Activated naive CD4-positive, alpha-beta T cell treated with anti-CD3 and anti-CD28 coated beads for 36 hours (primary cell): ENCODE measurements at places on chromosomes 4 and X. TPM values are rescaled to one million over a fixed set of nuclear protein-coding genes. Genes with fewer than 3 reads are reported as not detected.

DNA sequence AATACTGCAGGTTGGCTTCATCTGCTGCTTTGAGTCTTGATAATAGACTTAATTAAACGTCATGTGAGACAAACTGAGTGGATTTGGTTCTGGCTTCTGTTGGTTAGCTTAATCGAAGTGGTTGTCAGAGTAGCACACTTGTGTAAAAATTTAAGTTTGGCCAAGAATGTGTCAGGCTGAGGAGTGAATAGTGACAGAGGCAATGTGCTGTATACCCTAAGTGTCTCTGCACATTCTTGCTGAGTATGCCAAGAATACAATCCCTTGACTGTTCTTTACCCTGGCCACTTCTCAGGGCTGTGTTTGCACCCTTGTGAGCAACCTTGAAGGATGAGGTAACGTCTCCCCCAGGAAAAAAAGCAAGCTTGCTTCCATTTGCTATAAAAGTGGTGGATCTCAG lies 14.9 kb downstream of the RPS3A start:
- H3K27ac ChIP-seq, result no peak overlapping the region
- no peaks in the 10 kb centered on the region for H3K27me3 ChIP-seq
- no peak overlapping the region for H3K4me3 ChIP-seq
- no peaks in the 10 kb centered on the region for H3K36me3 ChIP-seq

GRCh38 chr4:107219681-107220080 lies 183.6 kb upstream of the DKK2 start:
- no peaks in the 10 kb centered on the region for H3K4me1 ChIP-seq
- H3K27me3 ChIP-seq, result no peaks in the 10 kb centered on the region
- no peaks in the 10 kb centered on the region for H3K36me3 ChIP-seq

DNA sequence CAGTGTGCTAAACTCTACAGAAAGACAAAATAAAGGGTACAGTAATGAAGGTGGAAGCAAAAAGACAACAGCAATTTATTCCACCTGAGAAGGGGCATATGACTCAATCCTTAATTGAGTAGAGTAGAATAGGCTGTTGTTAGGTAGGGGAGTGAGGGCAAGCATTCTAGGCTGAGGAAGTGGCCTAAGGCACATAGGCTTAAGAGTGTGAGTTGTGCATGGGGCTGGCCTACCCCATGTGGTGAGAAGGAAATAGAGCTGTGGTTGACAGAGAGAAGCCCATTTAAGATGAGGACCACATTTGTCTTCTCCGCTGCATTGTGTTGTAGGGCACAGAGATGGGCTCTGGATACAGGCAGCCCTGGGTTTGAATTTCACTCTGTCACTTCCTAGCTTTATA lies 3.4 kb upstream of the ZCCHC18 start:
- no peaks in the 10 kb centered on the region for H3K36me3 ChIP-seq
- no peak overlapping the region for H3K27ac ChIP-seq
- no peak overlapping the region for H3K4me3 ChIP-seq
- no peaks in the 10 kb centered on the region for H3K27me3 ChIP-seq

DNA sequence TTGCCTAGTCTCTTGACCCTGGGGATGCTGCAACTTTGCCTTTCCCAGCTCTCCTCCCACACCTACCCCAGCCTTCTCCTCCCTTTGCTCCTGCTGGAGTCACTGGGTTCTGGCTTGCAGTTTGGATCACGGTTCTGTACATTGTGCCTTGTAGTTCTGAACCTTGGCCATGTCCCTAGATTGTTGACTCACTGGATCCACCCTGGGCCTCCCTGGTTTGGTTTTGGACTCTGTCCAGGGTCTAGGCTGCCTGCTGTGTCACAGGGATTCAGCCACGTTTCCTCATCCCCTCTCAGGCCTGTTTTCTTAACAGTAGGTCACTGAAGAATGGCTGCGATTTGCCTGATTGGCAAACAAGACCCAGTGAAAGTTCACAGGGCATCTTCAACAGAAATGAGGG lies 11.5 kb upstream of the GABRE start:
- no peak overlapping the region for H3K4me3 ChIP-seq
- no peak overlapping the region for H3K27ac ChIP-seq
- peaks cover 4% of the 10 kb centered on the region for H3K27me3 ChIP-seq
- no peaks in the 10 kb centered on the region for H3K36me3 ChIP-seq

- peaks cover 21% of the 10 kb centered on the region for H3K4me1 ChIP-seq
- H3K4me3 ChIP-seq, result peak overlapping the region; percentile 15
- no peak for DNase-seq
- H3K27ac ChIP-seq, result no peak overlapping the region
These were observed 3.7 kb upstream of the FAT1 start for GRCh38 chr4:186727169-186727976.

DNA sequence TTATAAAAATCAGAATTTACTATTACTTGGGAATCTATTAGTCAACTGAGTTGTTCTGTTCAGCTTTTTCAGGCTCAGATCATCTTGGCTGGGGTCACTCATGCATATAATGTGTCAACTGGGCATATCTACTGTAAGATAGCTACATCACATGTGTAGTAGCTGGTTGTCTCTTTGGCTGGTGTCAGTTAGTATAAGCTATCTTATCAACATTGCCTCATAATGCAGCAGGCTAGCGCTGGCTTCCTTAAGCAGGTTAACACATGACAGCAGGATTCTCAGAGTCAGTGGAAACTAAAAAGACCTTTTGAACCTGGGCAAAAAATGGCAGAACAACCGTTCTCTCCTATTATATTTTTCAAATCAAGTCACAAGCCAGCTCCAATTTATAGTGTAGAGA lies 378.3 kb upstream of the PCDH10 start:
- H3K27ac ChIP-seq, result no peak overlapping the region
- H3K4me1 ChIP-seq, result no peaks in the 10 kb centered on the region
- no peaks in the 10 kb centered on the region for H3K27me3 ChIP-seq
- no peaks in the 10 kb centered on the region for H3K36me3 ChIP-seq
- DNase-seq, result no peak

C4orf36 gene
- total RNA-seq, result not detected

TRPC3 gene
- total RNA-seq, result 2.5 TPM

TXK gene
- 28.6 TPM for total RNA-seq

GPC3 gene
- total RNA-seq, result 0.43 TPM
